ENCODE measurements at places on chromosomes 2 and 18.

GRCh38 chr18:48838166-48838775 lies 112.5 kb downstream of the SMAD7 start:
- DNase-seq, result no peak

GRCh38 chr18:75679331-75679730 lies 251.8 kb upstream of the SMIM21 start:
- DNase-seq, result no peak

DNA sequence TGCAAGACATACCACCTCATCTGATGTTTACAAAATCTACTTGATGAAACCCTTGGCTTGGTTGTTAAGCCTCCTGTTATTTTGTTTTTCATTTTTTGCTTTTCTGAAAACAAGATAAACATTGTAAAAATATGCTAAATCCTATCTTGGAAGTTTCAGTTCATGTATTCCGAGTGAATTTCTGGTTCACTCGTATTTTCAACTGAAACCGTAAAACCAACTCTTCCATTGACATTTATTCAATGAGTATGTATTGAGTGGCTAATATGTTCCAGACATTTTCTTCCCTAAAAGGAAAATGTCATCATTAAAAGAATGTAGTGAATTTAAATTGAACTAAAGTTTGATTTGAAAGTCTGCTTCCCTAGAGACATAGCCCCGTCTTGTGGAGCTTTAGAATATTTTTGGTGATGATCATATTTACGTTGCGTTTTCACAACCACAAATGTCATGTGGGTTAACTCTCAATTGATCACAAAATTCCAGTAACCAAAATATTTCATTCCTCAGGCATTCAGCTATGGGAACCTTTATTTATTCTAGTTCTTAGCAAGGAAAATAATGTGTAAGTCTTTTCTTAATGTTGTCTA lies 204.2 kb downstream of the MBD2 start:
- no peak for DNase-seq

DNA sequence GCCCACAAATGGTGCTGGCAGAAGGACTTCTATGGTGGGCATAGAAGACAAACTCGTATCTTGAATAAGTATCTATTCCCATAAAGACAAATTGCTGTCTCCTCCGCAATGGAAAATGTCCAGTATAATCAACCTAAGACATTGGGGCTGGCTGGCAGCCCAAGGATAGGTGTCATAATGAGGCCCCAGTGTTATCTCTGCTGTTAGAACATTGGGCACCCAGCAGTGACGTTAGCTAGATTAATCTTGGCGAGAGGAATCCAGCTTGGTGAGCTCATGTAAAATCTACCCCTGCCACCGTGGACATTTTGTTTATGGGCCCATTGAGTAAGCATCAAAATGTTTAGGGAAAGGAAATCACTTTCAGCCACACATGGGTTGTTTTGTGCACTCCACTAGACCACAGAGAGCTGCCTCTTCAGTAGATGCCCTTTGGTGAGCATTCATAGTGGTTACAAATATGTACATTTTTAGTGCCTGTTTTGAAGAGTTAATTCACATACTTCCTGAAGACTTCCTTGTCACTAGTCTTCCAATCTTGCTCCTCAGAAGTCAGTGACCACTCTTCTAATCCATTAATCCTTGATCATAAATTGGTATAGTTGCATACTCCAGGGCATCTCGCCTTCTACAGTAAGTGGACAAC lies 48.2 kb upstream of the KDM3A start:
- DNase-seq, result no peak

DNA sequence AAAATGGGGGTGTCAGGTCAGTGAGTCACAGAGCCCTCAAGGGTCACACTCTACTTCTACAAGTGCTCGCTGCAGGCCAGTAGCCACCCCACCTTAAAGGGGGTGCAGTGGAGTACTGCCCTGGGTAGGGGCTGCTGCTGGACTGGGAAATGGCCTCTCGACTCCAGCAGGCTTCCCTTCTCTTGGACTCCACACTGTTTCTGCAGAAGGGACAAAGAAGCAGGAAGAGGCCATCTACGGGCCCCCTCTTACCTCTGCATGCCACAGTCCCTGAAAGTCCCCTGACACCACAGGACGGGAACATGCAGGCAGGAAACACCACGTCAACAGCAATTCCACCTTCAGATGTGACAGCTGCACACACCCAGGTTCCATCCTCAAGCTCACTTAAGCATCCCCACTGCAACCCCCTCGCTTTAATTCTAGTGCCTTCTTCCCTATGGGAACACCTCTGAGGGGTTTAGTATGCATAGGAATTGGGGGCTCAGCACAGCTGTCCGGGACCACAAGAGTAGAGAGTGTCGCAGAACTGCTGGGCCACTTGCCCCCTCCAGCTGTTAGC lies 22.3 kb downstream of the SNED1 start:
- DNase-seq, result no peak

DNA sequence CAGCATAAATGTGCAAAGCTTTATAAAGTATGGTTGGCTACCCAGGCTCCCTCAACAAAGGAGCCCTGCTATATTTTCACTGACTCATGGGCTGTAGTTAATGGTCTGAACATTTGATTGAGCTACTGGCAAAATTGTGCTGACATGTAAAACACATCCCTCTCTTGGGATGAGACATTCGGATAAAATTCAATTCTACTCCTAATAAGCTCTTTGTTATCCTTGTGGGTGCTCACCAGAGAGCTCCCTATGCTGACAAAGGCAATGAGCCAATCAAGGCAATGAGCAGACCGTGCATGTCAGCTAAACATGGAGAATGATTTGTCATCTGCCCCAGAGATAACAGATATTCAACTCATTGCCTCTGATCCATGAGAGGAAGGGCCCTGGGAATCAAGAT lies 27.7 kb downstream of the SERPINB8 start:
- no peak for DNase-seq

GRCh38 chr2:234243871-234244565 lies 193.5 kb downstream of the SPP2 start:
- no peak for DNase-seq

Measured in substantia nigra (tissue), 51 donors.